ENCODE measurements at places on chromosomes 13 and 19.
A peak's percentile ranks its signal among the peaks of the same experiment; 100 is the strongest.

DNA sequence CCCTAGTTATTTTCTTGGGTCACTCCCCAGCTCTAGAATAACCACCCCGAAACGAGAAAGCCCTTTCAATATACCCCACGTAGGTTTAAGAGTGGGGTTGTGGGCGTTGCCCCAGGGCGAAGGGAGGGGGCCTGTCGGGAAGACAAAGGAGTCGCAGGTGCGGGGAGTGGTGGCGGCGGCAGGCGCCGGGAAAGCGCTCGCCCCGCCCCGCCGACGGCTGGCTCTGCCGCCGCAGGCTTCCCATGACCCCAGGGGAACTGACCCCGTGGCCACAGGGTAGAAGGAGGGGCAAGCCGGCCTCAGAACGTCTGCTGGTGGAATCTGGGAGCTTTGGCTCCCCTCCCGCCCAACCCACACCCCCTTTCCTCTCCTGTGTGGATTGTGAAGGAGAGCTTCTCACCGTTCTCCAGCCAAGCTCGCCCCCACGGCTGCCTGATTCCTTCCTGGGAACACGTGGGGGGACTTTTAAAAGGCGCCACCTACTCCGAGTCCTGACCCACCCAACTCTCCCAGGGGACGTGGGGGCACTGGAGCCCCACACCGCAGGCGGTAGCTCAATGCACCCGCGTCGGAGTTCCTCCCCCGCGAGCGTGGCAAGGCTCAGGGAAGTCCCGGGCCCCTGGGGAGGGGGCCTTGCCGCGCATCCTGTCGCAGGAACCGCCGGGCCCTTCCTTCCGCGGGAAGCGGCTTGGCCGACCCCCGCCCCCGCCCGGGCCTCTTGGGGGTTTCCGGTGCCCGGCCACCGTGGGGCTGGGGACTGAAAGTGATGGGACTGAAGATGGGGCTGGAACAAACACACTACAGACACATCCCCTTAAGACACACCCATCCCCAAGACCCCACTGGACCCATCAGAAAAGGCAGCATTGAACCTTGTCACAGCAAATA is 5.5 kb downstream of the IER2 start:
- DNase-seq = no peak

- no peak for DNase-seq
These were observed 13.6 kb upstream of the ERCC1 start for GRCh38 chr19:45437328-45437727.

DNA sequence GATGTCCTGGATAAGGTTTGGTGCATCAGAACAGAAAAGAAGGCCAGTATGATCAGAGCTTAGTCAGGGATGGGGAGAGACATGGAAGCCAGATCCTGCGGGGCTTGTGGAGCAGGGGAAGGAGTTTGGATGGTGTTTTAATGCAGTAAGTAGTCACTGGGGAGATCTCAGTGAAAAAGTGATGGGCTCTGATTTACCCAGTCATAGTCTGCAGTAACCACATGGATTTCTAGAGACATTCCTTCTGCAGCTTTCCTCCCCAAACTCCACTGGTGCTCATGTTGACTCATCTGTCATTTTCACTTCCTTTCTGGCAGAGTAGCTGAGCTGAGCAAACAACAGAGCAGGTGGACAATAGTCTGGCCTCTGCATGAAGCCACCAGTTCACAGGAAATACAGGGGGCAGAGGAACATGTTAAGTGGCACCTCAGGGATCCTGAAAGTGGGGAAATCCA is 144.1 kb downstream of the DPF1 start:
- peak; percentile 77 for DNase-seq

GRCh38 chr19:8161135-8161646 is 11.8 kb upstream of the FBN3 start:
- no peak for DNase-seq

DNA sequence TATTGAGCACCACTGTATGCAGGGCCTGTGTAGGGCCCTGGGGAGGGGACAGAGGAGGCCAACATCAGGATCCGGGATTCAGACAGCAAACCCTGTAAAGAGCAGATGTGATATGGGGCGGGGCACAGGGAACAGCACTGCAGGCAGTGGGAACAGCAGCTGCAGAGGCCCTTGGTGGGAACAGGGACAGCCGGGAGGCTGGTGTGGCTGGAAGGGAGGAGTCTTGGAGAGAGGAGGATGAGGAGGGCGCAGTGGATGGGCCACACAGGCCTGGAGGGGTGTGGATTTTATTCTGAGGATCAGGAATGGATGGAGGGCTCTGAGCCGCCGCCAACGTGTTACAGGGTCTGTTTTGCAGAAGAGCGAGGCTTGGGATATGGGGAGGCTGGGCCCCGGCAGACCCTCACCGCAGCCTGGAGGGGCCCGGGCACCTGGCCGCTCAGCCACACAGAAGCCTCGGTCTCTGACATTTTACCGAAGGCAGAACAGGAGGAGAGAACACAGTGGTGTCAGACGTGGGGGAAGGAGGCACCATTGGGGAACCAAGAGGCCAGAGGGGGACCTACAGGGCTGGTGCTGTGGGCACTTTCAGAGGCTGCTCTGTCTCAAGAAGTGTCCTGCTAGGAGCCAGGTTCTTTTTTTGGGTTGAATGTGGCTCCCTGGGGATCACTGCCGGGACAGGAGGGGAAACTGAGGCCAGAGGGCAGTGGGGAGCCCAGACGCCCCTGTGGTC is 6.9 kb downstream of the EFNA2 start:
- DNase-seq = no peak

Data from AG09309 (cell line).